ENCODE measurements at places on chromosomes 2 and 18.
A peak's percentile ranks its signal among the peaks of the same experiment; 100 is the strongest.

DNA sequence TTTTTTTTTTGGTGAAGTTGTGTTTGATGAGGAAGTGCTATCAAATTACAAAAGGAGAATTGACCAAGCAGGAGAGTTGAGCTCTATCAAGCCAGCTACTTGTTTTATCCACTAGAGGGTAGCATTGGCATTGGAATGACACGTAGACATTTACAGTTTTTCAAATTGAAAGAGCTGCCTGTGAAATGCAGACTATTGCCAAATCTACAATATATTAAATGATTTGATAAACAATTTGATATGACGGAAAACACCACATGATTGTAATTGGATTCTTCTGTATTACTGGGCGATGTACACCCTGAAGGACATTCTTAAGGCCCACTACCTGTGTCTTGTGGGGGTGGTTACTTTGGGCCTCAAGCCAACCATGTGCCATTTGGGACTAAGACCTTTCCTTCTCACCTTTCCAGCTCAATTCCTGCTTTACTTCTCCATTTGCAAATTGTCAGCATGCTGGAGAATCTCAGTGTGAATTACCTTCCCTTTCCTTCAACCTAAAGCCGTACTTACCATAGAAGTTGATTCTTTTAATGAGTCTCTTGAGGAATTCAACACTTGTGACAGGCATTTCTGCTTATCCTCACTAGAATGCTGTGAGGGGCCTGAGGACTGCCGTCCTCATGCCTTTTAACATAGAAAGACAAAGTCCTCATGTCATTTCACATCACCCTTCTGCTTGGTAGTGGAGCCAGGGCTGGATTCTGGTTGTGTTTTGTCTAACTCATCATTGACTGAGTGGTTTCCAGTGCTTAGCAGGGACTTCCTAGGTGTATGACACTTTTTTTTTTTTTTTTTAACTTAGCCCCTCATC lies 134.8 kb upstream of the THUMPD2 start:
- DNase-seq: no peak

GRCh38 chr2:10427618-10427949 lies 20.5 kb downstream of the ODC1 start:
- DNase-seq: no peak

GRCh38 chr18:8811115-8811514 lies 105.8 kb downstream of the MTCL1 start:
- DNase-seq: no peak

GRCh38 chr2:152219077-152219828 lies 43.7 kb upstream of the STAM2 start:
- DNase-seq: no peak

GRCh38 chr18:45775241-45775676 lies 50.2 kb upstream of the SIGLEC15 start:
- peak; percentile 62 for DNase-seq

DNA sequence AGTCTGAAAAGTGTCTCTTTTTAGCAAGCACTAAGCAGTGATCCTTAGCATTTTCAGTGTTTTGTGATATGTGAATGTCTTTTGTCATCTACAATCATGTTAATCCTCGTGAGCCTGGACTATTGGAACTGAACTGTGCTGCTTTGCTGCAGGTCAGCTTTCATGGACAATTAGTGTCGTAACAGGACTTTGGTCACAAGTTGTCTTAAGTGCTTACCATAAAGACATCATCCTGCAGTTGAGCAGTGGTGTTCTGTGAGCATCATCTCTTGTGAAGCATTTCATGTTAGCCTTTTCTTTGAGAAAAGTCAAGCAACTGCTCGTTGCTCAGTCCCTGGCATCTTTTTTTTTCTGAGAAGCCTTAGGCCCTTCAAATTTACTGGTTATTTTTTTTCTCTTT lies 135.9 kb downstream of the ZNF407 start:
- no peak for DNase-seq

DNA sequence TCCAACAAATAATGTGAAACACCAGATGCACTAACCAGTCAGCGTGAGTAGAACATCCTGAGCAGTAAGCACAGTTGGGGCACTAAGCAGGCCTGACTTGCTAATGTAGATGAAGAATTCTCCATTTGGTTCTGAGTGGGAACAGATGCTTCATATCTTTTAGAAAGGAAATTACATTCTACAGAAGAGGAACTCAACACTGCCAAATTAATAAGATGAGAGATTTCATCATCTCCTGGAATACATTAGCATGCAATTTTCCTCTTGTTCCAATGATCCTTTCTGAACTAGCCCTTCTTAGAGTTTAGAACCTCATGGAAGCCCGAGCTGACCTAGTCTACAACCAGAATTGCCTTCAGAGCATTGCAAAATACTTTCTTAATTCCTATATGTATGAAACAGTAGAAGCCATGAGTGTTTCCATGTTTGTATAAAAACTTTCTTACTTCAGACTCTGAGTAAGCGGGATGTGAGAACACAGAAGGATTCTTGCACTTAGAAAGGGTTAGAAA lies 34.8 kb downstream of the COL5A2 start:
- no peak for DNase-seq

- peak; percentile 64 for DNase-seq
Observed at GRCh38 chr2:44778671-44779476, 162.6 kb upstream of the SIX3 start.

GRCh38 chr2:179050755-179051154 lies 818 bp upstream of the CCDC141 start:
- DNase-seq: no peak

DNA sequence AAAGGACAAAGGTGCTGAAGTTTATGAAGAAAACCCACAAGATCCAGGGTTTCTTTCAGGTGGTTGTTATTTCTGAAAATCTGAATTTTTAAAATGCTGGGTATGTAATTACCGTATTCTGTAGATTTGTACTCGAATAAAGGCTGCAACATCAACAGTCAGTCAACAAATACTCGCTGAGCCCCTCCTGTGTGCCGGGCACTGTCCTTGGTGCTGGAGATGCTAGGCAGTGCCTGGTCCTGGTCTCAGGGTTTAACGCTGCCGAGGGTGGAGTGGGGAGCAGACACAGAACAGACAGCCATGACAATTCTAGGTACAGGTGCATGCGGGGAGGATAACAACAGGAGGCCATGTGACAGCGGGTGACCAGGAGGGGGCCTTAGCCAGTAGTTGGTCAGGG lies 27.2 kb upstream of the PDIA6 start:
- peak; percentile 61 for DNase-seq

- no peak for DNase-seq
Observed at GRCh38 chr2:104638859-104639202, 215.1 kb upstream of the POU3F3 start.

GRCh38 chr2:74225698-74226459 lies 27.5 kb downstream of the MTHFD2 start:
- DNase-seq: no peak

- DNase-seq: no peak
Observed at GRCh38 chr2:65885266-65885665, 452.9 kb upstream of the SPRED2 start.

GRCh38 chr2:604385-604784 lies 72.8 kb downstream of the TMEM18 start:
- DNase-seq: no peak

DNA sequence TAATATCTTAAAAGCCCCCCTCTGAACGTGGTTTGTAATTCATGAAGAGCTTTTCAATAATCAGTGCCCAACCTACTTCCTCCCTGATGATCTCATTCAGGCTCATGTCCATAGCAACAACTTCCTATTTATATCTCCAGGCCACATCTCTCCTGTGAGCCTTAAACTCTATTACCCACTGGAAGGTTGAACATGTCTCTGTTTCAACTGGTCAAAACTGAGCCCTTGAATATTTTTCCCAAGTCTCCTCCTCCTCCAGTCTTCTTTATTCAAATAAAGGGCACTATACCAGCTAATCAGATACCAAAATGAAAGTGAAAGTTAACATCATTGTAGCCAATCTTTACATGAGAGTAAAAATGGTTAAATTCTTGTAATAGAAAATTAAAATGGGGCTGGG lies 63.7 kb upstream of the ITGA4 start:
- no peak for DNase-seq

GRCh38 chr2:15127876-15128275 lies 433.3 kb downstream of the NBAS start:
- no peak for DNase-seq

GRCh38 chr2:241218131-241219029 lies 29.9 kb downstream of the ANO7 start:
- DNase-seq: peak; percentile 69

- peak; percentile 31 for DNase-seq
Observed at GRCh38 chr2:126885751-126886210, 12.9 kb upstream of the TEX51 start.

GRCh38 chr2:42925742-42926433 lies 133.5 kb upstream of the HAAO start:
- DNase-seq: no peak

DNA sequence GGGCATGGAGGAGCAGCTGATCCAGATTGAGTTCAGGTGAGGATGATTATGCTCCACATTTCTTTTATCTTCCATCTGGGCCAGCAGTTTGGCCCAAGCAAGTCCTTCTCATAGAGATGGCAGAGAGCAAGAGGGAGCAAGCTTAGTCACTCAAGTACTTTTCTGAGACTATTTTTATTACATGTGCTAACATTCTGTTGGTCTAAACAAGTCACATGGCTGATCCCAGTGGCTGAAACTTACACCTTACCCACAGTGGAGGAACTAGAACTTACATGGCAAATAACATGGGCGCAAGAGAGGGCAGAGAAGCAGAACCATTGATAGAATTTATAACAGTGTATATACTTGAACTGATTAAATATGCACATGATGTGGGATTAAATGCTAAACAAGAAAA lies 105.7 kb downstream of the KYNU start:
- no peak for DNase-seq

GRCh38 chr18:8788503-8789429 lies 83.4 kb downstream of the MTCL1 start:
- no peak for DNase-seq

GRCh38 chr2:166041613-166042012 lies 86.2 kb downstream of the SCN1A start:
- DNase-seq: no peak

DNA sequence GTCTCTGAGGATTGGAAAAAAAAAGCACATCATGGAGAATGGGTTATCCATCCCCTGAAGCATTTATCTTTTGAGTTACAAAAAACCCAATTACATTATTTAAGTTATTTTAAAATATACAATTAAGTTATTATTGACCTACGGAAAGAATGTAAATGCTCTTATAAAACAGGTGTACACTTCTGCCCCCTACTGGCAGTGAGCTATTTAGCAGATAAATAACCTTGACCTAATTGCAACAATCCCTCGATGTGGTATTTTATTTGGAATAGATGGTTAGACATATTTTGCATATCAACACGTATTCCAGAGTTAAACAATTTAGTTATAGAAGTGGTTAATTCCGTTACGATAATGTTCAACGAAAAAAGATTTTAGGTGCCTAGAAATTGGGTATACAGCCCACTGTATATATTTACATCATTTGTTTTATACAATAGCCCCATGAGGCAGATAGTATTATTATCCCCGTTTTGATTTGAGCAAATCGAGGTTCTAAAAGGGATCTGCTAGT lies 9.1 kb upstream of the DAW1 start:
- DNase-seq: no peak

DNA sequence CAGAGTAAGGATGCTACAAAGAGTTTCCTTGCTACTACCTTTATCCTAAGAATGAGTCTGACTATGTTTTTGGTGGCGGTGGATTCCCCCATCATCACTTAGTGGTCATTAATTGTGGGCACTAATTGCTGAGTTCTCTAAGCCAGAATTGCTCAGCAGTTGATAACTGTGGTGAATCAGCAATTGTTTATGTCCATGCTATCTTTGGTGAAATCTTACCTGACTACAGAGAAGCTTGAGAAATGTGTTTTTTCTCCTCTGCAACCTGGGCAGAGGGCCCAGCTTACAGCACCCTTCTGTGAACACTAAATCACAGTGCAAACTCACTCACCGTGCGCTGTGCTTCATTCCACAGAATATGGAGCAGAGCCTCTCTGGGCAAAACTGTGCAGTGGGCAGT lies 683.6 kb downstream of the CNTNAP5 start:
- no peak for DNase-seq

DNA sequence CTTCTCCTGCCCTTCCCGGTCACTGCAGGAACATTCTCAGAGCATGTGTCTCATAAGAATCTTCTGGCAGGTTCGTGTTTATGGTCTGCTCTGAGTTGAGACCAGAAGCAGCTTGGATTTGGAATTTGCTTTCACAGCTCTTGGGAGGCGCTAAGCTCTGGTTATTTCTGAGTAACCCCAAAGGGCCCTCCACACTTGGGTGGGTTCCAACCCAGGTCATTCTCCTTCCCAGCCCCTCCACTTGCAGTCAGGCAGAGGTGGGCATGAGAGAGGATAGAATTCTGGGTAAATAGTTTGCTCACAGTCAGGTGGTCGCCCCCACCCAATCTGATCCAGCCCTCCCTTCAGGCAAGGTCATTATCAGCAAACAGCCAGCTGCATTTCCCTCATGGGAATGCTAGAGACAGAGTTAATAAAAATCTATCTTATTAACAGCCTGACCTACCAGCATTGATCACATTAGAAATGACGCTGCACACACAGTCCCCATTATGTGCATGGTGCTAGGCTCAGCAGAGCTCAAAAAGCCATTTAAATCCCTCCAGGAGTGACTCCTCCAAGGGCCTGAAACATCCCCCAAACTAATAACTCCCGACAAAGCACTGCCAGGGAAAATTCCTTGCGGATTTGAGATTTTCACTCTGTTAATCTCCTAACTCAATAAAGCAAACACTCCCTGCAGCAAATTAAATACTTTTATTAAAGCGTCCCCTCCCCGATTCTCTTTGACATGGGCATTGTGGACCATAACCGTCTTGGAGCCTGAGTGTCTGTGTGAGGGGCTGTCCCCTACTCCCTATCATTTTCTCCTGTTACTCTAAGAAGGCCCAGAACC lies 61.9 kb downstream of the SLC4A5 start:
- DNase-seq: no peak

- DNase-seq: no peak
Observed at GRCh38 chr2:3021720-3022119, 355.9 kb downstream of the EIPR1 start.

DNA sequence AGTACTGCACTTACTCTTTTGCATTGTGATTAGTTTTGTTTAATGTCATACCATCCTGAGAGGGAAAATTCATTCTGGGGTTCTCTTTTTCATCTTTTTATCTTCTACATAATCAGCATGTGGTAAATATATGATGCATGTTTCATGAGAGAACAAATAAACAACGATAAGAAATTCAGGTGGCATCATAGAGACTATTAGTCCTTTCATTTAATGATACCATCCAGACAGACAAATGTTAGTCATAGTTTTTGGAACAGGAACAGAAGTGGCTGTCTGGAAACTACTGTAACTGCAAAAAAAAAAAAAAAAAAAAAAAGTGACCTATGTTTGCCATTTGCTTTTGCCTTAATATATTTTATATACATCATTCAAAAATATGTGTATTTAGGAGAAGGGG lies 761.0 kb downstream of the EPHA4 start:
- no peak for DNase-seq

Measured in WTC11 (cell line).